ENCODE measurements at places on chromosomes 7 and 10.

DNA sequence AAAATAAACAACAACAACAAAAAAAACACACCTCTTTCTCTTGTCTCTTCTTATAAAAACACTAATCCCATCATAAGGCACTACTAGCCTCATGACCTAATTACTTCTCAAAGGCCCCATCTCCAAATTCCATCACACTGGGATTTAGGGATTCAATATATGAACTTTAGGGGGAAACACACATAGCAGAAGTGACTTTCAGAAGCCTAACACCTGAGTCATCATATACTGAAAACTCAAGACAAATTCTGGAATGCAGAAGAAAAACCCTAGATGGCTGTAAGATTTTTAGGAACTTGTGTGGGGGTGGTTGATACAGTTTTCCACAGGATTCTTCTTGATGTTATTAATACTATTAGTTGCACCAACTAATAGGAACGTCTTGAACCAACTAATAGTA is 33.7 kb upstream of the CSTF2T start:
- DNase-seq = no peak

GRCh38 chr10:133527771-133528271 is 658 bp downstream of the CYP2E1 start:
- DNase-seq = no peak

GRCh38 chr10:30037620-30038336 is 21.6 kb downstream of the JCAD start:
- DNase-seq = no peak

DNA sequence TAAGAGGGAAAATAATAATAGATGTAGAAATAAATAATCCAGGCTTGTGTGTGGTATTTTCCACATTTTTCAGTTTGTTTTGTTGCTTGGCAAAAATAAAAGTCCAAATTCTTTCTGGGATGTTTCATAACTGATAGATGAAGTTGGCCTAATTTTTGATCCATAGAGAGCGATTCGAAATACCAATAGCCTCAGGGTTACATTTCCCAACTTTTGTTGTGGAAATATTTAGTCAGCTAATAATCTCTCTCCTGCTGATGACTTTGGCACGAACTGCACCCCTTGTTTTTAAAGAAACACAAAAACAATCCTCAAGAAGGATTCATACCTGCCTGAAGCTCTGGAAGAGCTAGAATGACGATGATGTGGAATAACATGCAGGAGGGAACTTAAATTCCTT is 483.2 kb downstream of the ADRA2A start:
- no peak for DNase-seq

DNA sequence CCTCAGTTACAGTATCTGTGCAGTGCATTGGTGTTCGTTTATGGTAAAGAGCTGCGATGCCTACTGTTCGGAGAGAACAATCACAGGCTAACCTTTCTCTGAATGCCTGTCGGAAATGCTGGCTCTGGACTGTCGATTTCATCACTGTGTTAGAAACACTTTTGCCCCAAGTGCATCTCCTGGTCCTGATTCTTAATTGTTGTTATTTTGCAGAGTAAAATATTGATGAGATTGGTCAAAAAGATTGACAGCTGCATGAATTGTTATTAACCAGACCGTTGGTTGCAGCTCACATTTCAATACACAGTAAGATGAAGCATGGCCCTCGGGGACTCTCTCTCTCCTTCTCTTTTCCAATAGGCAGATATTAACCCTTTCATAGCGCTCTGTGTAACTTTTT is 557.4 kb upstream of the ADARB2 start:
- DNase-seq = no peak

DNA sequence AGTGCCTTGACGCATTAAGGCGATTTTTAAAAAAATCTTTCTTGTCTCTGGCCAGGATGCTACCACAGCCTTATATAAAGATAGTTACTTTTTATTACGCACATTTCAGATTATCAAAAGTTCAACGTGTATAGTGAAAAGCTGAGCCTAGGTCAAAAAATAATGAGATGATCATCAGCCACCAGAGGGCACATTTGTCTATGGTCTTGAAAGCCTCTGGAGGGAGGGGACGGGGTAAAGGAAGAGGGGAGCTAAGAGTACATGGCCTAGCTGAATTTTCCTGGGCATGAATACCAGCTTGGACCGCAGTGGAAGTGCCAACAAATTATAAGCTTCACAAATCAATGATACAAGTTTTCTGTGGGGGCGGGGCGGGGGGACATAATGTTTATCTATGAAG is 285.9 kb upstream of the SMIM30 start:
- DNase-seq = no peak

- no peak for DNase-seq
Observed at GRCh38 chr10:29555746-29556481, 78.9 kb downstream of the SVIL start.

DNA sequence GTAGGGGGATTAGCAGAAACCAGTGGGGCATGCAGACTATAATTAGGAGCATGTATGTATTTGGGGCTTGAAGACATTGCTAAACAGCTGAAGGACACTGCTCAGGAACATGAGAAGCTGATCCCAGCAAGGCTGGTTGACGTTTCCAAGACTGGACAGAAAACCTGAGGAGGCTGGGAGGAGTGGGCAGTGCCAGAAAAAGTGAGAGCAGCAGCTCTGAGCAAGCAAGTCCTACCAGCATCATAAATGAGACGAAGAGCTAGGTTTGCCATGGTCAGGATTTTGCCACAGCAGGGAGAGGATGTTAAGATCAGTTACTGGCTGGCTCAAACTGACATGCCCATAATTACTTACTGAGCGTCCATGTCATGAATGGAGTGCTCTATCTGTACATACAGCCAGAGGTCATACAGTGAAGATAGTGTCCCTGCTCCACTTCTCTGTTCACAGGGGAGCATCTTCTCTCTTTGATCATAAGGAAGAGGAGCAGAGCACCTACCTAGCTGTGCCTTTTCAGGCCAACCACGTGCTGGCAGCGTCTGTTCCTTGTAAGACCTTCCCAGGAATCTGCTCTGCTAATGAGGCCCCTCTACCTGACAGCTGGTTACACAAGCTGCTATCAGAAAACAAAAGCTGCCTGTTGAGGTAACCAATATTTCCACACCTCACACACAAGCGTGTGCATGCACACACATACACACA is 44.7 kb downstream of the PDE1C start:
- no peak for DNase-seq

GRCh38 chr10:110995301-110995700 is 75.9 kb downstream of the SHOC2 start:
- no peak for DNase-seq

All from activated CD4-positive, alpha-beta T cell treated with anti-CD3 and anti-CD28 coated beads for 48 hours (primary cell).